ENCODE measurements at places on chromosomes 16 and 17.

GRCh38 chr17:44209786-44210341 lies 9.6 kb downstream of the UBTF start:
- no peak for DNase-seq

GRCh38 chr16:87550495-87550961 lies 51.8 kb upstream of the JPH3 start:
- DNase-seq, result peak; percentile 57

- DNase-seq, result no peak
Measured at GRCh38 chr17:13740686-13741085, 139.0 kb upstream of the HS3ST3A1 start.

GRCh38 chr16:87974178-87974577 lies 22.9 kb downstream of the BANP start:
- DNase-seq, result no peak

- DNase-seq, result no peak
Measured at GRCh38 chr17:79326814-79327213, 252.2 kb downstream of the ENGASE start.

- DNase-seq, result no peak
Measured at GRCh38 chr17:61361084-61361483, 38.6 kb upstream of the TBX2 start.
